ENCODE measurements at places on chromosomes 2 and 18. TPM values are rescaled to one million over a fixed set of nuclear protein-coding genes. Genes with fewer than 3 reads are reported as not detected.

The SLC35F6 gene
- total RNA-seq, result 35.0 TPM

The TXNDC2 gene
- total RNA-seq, result 0.12 TPM

The UGT1A10 gene
- not detected for total RNA-seq

The SCN3A gene
- total RNA-seq, result not detected

The SNED1 gene
- 0.83 TPM for total RNA-seq

The POTEJ gene
- not detected for total RNA-seq

The ALS2 gene
- total RNA-seq, result 9.5 TPM

The CREG2 gene
- 8.8 TPM for total RNA-seq

The CHMP3 gene
- total RNA-seq, result 121 TPM

The KCNF1 gene
- total RNA-seq, result 40.2 TPM

The RAX gene
- total RNA-seq, result not detected

The DCDC2C gene
- not detected for total RNA-seq

The FZD7 gene
- total RNA-seq, result 5.6 TPM

The UCN gene
- 0.61 TPM for total RNA-seq

The THUMPD2 gene
- 14.5 TPM for total RNA-seq

The ATP6V1B1 gene
- 3.6 TPM for total RNA-seq

The ZSWIM2 gene
- not detected for total RNA-seq

The RNF125 gene
- 0.23 TPM for total RNA-seq

The PPP1R1C gene
- total RNA-seq, result 0.86 TPM

The HOXD13 gene
- 0.15 TPM for total RNA-seq

The DSC1 gene
- total RNA-seq, result not detected

The NR4A2 gene
- total RNA-seq, result 1.7 TPM

The IL1A gene
- total RNA-seq, result 0.20 TPM

The PRKAG3 gene
- total RNA-seq, result not detected

The SIGLEC15 gene
- total RNA-seq, result 0.05 TPM

The TUBB8B gene
- not detected for total RNA-seq

The SCN2A gene
- total RNA-seq, result 0.02 TPM

The ANKRD29 gene
- total RNA-seq, result 18.1 TPM

The SCYGR4 gene
- total RNA-seq, result not detected

The MPP4 gene
- 0.07 TPM for total RNA-seq

The FOXI3 gene
- 0.05 TPM for total RNA-seq

The TAF1B gene
- 25.0 TPM for total RNA-seq

The TUBA4B gene
- total RNA-seq, result 0.20 TPM

The RGPD3 gene
- 0.14 TPM for total RNA-seq

The LYPD1 gene
- 14.6 TPM for total RNA-seq

All from A549 treated with Hydrocortisone at 1 μM for 4 hours (cell line).